ENCODE measurements at places on chromosomes 1 and 21.

GRCh38 chr1:200794506-200795065 is 55.9 kb downstream of the CAMSAP2 start:
- H3K4me1 ChIP-seq: no peaks in the 10 kb centered on the region
- H3K27ac ChIP-seq: no peak overlapping the region
- no peaks in the 10 kb centered on the region for H3K27me3 ChIP-seq
- peaks cover 1% of the 10 kb centered on the region for H3K36me3 ChIP-seq
- no peak overlapping the region for H3K4me3 ChIP-seq

DNA sequence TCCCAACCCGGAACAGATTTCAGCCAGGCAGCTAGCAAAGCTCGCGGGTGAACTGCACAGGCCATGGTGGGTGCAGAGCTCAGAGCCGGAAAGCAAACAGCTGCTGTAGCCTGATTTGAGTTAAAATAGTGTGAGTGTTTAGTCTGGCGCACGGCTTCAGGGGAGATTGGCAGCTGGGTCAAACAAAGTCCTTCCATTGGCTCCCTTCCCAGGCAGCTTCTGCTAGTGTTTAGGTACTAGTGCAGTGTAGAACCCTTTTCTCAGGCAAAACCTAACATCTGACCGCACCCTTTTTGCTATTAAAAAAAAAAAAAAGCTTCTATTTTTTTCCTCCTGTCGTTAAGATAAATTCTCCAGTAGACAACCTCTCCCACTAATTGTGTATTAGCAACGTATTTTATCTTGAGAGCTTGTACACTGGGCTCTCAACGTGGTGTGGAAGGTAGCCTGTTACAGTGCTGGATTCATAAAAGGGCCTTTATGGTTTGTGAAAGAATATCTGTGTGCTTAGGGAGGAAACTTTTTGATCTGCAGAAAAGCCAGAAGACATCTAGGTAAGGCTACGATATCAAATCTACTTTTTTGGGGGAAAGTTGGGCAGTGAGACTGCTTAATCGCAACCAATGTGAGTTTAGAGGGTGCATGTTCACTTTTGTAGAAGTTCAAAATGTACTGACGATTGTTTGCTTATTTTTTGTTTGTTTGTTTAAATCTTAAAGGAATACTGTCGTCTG is 689.6 kb downstream of the USP25 start:
- H3K36me3 ChIP-seq: no peaks in the 10 kb centered on the region
- H3K27ac ChIP-seq: no peak overlapping the region

- peaks cover 5% of the 10 kb centered on the region for H3K4me1 ChIP-seq
- no peaks in the 10 kb centered on the region for H3K36me3 ChIP-seq
- no peak overlapping the region for H3K4me3 ChIP-seq
Observed at GRCh38 chr1:228169345-228169744, 3.7 kb downstream of the IBA57 start.

GRCh38 chr1:225146478-225146877 is 217.0 kb downstream of the DNAH14 start:
- H3K27ac ChIP-seq: no peak overlapping the region
- H3K36me3 ChIP-seq: no peaks in the 10 kb centered on the region
- no peaks in the 10 kb centered on the region for H3K4me1 ChIP-seq
- no peak overlapping the region for H3K4me3 ChIP-seq

GRCh38 chr21:15968776-15969310 is 239.1 kb downstream of the USP25 start:
- no peaks in the 10 kb centered on the region for H3K4me1 ChIP-seq
- no peaks in the 10 kb centered on the region for H3K27me3 ChIP-seq
- no peak overlapping the region for H3K27ac ChIP-seq
- DNase-seq: no peak
- H3K36me3 ChIP-seq: no peaks in the 10 kb centered on the region

DNA sequence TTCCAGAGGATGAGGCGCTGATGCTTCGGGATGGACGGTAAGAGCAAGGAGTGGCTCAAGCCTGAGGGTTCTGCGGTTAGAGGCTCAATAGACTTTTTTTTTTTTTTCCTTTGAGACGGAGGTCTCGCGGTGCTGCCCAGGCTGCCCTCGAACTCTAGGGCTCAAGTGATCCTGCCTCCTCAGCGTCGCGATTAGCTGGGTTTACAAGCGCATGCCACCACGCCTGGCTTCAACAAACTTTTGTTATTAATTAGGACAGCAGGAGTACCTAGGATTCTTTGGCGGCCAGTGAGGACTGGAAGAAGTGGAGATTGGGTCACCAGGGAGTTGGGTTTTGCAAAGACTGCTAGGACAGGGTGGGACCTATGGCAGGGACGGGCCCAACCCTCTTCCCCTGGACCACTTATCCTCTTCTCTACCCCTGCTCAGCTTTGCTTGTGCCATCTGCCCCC is 587 bp downstream of the SCNM1 start:
- H3K27me3 ChIP-seq: no peaks in the 10 kb centered on the region
- peak overlapping the region; percentile 84 for H3K4me3 ChIP-seq
- H3K36me3 ChIP-seq: peaks cover 51% of the 10 kb centered on the region
- H3K27ac ChIP-seq: no peak overlapping the region

GRCh38 chr1:240732390-240732789 is 120.4 kb upstream of the GREM2 start:
- no peaks in the 10 kb centered on the region for H3K36me3 ChIP-seq
- H3K4me3 ChIP-seq: no peak overlapping the region
- H3K27me3 ChIP-seq: no peaks in the 10 kb centered on the region
- H3K27ac ChIP-seq: no peak overlapping the region
- no peaks in the 10 kb centered on the region for H3K4me1 ChIP-seq

DNA sequence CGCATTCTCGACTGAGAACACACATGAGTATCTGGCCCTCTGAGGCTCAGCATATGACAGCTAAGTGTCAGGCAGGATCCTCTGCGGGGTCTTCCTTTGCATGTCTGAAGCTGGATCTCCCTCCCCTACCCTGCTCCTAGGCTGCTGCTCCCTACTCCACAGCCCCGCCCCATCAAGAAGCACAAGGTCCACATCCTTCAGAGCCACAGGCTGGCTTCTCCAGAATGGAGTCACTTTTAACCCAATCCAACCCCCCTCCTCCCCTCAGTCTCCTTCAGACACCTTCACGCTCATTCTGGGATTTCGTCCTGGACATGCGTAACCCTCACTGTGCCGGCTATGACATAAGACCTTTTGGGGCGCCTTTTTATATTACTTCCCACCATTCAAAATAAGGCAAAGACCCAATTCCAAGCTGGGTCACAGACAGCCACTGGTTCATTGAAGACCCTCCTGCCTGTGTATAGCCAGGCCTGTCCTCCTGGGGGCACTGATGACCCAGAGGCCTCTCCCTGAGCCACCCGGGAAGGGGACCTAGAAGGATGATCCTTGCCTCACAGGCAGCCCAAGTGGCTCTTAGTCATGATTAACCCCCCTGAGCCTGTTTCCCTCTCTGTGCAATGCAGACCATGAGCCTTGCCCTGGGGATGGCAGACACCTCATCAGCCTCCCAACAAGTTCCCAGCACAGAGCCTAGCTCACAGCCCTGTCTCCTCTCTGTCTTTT is 4.7 kb downstream of the ADGRB2 start:
- H3K4me3 ChIP-seq: peak overlapping the region; percentile 52
- peaks cover 40% of the 10 kb centered on the region for H3K4me1 ChIP-seq
- H3K27me3 ChIP-seq: peaks cover 9% of the 10 kb centered on the region

DNA sequence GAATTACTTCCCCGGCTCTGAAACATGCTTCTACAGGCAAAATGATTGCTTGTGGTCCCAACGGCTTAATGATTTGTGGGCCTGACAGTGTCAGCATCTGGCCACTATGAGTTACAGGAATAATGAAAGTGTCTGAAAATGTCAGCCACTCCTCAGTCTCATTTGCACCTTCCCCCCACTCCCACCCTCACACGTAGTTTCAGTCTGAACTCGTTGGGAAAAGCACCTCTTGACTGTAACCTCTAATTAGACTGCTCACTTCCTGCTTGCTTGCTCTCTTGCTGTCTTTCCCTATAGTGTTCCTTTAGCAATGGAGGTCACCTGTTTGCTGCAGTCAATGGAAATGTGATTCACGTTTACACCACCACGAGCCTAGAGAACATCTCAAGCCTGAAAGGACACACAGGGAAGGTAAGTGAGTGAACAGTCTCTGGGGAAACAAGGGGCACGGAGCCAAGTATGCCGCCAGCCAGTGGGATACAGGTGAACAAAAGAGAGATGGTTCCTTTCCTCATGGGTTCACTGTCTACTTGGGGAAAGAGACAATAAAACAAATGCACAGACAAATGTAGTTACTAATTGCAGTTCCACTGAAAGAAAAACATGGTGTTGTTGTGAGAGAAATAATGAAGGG is 27.1 kb downstream of the CFAP57 start:
- H3K27me3 ChIP-seq: no peaks in the 10 kb centered on the region
- no peaks in the 10 kb centered on the region for H3K4me1 ChIP-seq
- no peak overlapping the region for H3K27ac ChIP-seq

DNA sequence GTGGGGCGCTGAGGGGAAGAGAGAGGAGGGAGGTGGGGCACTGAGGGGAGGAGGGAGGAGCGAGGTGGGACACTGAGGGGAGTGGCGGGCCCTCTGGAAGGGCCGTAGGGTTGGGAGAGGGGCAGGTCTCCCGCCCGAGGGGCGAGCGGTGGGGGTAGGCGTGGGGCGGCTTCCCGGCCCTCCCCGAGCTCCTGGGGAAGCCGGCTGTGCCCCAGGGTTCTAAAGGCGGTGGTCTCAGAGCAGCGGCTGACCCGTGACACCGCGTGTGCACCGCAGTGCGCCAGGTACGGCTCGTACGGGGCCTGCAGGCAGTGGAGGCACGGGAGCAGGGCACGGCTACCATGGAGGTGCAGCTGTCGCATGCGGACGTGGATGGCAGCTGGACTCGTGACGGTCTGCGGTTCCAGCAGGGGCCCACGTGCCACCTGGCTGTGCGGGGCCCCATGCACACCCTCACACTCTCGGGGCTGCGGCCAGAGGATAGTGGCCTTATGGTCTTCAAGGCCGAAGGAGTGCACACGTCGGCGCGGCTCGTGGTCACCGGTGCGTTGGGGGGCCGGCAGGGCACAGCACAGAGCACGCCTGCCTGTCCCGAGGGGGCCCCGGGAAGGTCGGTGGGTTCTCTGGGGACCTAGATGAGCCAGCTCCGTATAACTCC is 68.5 kb downstream of the OBSCN start:
- H3K27ac ChIP-seq: no peak overlapping the region
- DNase-seq: no peak
- peaks cover 3% of the 10 kb centered on the region for H3K4me1 ChIP-seq
- H3K4me3 ChIP-seq: peak overlapping the region; percentile 77

- peaks cover 51% of the 10 kb centered on the region for H3K36me3 ChIP-seq
- peaks cover 3% of the 10 kb centered on the region for H3K4me1 ChIP-seq
- no peak overlapping the region for H3K27ac ChIP-seq
- H3K27me3 ChIP-seq: no peaks in the 10 kb centered on the region
Observed at GRCh38 chr1:246781212-246781611, 57.0 kb downstream of the SCCPDH start.

DNA sequence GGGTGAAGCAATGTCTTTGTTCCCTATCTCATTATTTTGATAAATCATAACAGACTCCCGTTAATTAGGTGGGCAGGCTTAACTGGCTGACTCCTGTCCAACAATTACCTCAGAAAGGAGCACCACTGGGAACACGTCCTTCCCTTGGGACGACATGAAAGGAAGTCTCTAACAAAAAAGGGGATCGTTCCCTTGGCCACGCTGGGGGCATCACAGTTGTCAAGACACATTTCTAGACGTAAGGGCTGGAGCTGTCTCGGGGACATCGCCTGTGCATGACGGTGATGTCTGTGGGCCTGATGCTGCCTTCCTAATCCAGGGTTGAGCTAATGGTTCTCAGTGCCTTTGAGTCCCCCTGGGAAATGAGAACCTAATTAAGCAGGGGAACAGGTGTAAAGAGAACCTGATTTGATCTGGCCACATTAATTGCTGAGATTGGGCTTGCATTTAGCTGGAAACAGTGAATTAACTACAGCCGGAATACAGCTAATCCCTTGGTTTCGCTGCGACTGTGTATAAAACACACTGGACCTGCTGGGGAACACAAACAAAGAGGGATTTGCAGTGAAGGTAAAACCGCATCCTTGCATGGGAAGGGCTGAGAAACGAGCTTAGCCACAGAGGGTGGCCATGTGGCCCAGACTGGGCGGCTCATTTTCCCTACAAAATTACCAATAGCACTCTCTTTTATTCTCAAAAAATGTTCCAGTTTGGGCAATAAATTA is 111.8 kb downstream of the MRPS6 start:
- no peak overlapping the region for H3K4me3 ChIP-seq
- H3K4me1 ChIP-seq: peaks cover 10% of the 10 kb centered on the region
- peak overlapping the region; percentile 43 for H3K27ac ChIP-seq
- DNase-seq: no peak
- no peaks in the 10 kb centered on the region for H3K27me3 ChIP-seq
- H3K36me3 ChIP-seq: no peaks in the 10 kb centered on the region

- H3K36me3 ChIP-seq: no peaks in the 10 kb centered on the region
- DNase-seq: no peak
- H3K27ac ChIP-seq: no peak overlapping the region
- H3K27me3 ChIP-seq: no peaks in the 10 kb centered on the region
Observed at GRCh38 chr1:236099355-236099974, 34.6 kb upstream of the NID1 start.

DNA sequence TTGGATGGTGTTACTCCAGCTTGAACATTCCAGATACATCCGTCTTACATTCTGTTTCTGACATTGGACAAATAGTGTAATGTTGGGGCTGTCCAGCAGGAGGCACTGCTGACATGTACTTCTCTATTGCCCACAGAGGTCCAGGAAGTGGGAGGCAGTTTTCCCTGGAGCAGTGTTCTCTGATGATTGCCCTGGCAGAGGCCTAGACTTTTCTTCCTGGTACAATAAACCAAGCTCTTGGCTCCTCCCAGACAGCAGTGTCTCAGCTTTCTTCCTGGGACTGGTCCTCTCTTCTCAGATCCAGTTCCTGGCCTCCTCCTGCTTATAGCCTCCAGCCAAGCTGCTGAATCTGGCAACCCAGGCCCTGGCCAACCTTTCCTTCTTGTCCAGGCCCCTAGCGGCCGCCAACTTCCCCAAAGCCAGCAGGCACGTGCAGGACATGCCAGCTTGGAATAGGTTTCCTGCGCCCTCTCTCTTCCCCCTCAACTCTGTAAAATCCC is 14.9 kb upstream of the IFNLR1 start:
- H3K36me3 ChIP-seq: no peaks in the 10 kb centered on the region
- H3K4me3 ChIP-seq: no peak overlapping the region
- no peaks in the 10 kb centered on the region for H3K4me1 ChIP-seq
- DNase-seq: peak; percentile 80
- no peak overlapping the region for H3K27ac ChIP-seq

DNA sequence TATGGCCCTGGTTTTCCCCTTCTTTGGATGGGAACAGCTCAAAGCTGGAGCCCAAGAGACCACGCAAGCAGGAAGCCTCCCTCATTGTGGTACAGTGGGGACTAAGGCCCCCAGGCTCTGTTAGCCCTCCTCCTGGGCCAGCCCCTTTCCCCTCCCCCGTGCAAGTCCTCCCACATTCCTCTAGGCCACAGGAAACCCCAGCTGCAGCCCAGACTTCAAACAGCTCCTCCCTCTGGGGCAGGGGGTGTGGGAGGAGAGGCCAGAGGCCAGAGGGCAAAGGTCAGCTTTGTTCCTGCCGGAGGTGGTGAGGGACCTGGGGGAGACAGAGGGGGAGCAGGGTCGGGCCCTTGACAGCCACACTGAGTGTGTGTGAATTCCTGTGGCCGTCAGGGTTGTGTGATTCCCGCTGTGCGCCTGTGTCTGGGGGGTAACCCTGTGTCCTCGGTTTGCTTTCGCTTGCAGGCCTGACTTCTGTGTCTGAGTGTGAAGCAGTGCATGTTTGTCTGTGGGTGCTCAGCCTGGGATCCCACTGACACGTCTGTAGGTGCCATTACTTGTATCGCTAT is 3.4 kb upstream of the AHDC1 start:
- H3K36me3 ChIP-seq: no peaks in the 10 kb centered on the region
- H3K27me3 ChIP-seq: no peaks in the 10 kb centered on the region
- H3K4me3 ChIP-seq: peak overlapping the region; percentile 2
- H3K4me1 ChIP-seq: peaks cover 34% of the 10 kb centered on the region

GRCh38 chr1:21518774-21519455 is 9.7 kb downstream of the ALPL start:
- H3K4me1 ChIP-seq: peaks cover 10% of the 10 kb centered on the region
- no peak overlapping the region for H3K4me3 ChIP-seq
- H3K27ac ChIP-seq: no peak overlapping the region
- H3K27me3 ChIP-seq: no peaks in the 10 kb centered on the region
- DNase-seq: no peak
- H3K36me3 ChIP-seq: peaks cover 2% of the 10 kb centered on the region
